AML-193 (cell line): ENCODE measurements at places on chromosomes 2 and 18.

GRCh38 chr18:41972067-41972925 is 17.3 kb downstream of the PIK3C3 start:
- no peak for DNase-seq

DNA sequence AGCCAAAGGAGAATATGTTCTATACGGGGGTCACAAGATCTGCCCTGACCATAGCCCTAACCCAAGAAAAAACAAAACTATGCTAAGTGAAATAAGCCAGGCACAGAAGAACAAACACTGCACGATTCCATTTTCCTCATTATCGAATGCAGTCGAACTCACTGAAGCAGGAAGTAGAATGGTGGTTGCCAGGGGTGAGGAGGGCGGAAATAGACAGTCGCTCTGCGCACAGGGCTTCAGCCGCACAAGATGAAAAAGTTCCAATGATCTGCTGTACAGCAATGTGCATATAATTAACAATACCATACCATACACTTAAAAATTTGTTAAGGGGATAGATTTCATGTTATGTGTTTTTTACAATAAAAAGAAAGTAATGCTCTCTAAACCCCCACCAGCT is 257.7 kb downstream of the TXNL1 start:
- no peak for DNase-seq

DNA sequence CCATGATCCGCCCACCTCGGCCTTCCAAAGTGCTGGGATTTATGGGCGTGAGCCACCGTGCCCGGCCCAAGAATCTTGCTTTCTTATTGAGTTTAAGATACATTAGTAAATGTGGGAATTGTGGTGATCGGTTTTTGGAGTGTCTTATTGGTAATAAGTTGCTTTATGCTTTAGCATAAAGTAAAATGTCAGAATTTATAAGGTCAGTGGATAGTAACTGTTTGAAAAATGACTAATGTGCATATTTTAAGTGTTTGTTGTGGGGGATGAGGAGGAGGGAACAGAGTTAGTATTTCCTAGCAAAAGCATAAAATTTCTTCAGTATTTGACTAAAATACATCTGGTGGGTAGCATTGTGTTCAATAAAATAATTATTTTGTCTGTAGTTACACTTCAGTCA is 77.4 kb downstream of the SLC39A10 start:
- no peak for DNase-seq

GRCh38 chr2:215441560-215442400 is 5.9 kb upstream of the FN1 start:
- DNase-seq = no peak
